ENCODE measurements at places on chromosomes 1 and 21.

DNA sequence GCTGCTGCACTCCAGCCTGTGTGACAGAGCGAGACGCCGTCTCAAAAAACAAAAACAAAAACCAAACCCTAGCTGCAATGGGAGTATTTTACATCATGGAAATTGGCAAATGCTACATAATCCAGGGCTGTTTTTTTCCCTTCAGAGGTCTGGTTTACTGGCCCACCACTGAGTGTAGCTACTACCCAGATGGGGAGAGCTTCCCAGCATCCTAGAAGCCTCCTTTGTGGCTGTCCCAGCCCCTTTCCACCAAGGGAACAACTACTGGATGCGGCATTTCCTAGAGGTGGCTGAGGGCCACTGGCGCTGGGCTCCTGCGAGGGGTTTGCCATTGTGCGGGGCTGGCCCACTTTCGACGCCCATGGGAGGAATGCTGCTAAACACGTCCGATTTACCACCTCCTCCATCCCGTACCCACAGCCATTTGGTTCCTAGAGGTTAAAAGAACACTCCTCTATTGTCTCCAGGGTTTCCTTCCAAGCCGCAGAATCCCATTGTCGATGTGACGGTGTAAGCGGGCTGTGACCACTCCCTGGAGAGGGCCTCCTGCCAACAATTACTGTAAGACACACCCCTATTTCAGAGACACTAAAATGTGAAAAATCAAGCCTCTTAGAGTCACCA is 55.4 kb downstream of the RUNX3 start:
- DNase-seq = no peak

DNA sequence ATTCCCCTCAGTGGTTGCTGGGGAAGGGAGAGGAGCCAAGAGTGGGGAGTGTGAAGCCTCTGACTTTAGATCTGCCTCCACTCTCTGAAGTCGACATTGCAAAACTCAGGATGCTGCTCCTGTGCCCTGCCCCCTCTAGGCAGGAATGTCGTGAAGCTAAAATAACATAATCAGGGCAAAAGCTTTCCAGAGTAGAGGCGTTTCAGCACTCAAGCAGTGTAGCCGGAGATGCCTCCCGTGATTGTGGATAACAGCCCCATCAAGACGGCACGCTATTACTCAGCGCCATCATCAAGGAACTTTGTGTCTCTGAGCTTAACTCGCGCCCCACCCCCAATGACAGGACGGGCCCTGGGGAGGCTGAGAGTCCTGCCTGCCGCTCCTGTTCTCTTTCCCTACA is 60.0 kb downstream of the FBXO2 start:
- no peak for DNase-seq

GRCh38 chr21:31257265-31257664 is 86.8 kb downstream of the TIAM1 start:
- no peak for DNase-seq

DNA sequence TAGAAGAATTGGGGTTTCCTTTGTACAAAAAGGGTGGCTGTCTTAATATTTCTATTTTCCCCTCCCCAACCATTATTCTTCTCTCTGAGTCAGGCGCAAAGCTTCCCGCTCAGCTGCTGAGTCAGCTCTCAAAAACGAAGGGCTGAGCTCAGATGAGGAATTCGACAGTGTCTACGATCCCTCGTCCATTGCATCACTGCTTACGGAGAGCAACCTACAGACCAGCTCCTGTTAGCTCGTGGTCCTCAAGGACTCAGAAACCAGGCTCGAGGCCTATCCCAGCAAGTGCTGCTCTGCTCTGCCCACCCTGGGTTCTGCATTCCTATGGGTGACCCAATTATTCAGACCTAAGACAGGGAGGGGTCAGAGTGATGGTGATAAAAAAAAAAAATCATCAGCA is 3.0 kb upstream of the TUFT1 start:
- DNase-seq = no peak

DNA sequence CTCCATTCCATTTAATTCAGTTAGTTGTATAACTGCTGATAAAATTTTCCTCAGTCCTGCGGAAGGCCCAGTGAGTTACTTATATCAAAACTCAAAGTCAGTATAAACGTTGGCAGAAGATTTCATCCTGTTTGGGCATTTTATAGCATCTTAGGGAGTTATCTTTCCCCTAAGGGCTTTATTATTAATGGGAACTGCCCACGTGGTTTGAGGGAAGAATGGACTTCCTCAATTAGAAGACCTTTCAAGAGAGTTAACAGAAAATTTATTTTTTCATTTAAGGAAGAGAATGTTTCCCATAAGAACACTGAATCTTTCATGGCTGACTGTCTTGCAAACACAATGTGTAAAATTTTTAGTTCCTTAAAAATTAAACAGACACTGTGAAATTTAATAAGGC is 400.1 kb downstream of the NEGR1 start:
- DNase-seq = no peak

GRCh38 chr1:210360852-210361477 is 32.3 kb downstream of the HHAT start:
- DNase-seq = no peak

Measured in activated naive CD4-positive, alpha-beta T cell treated with Interleukin-2 at 50 U/mL for 16 hours (primary cell).